ENCODE measurements at places on chromosomes 3 and 15.

GRCh38 chr3:102571006-102571405 is 136.2 kb downstream of the ZPLD1 start:
- no peak for DNase-seq

- no peak for DNase-seq
Measured at GRCh38 chr3:133869586-133869985, 26.1 kb downstream of the RAB6B start.

DNA sequence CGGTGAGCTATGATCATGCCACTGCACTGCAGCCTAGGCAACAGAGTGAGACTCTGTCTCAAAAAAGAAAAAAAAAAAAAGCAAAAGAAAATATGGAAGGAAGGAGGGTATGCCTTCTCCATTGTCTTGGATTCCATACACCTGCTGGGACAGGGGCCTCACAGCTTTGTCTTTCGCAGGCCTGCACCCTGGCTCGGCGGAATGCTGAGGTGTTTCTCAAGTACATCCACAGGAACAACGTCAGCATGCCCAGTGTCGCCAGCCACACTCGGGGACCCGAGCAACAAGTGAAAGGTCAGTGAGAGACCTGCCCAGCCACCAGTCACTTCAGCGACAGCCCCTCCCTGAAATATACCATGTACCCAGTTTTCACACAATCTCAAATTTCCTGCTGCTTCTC is 288.5 kb upstream of the UMPS start:
- DNase-seq = no peak

DNA sequence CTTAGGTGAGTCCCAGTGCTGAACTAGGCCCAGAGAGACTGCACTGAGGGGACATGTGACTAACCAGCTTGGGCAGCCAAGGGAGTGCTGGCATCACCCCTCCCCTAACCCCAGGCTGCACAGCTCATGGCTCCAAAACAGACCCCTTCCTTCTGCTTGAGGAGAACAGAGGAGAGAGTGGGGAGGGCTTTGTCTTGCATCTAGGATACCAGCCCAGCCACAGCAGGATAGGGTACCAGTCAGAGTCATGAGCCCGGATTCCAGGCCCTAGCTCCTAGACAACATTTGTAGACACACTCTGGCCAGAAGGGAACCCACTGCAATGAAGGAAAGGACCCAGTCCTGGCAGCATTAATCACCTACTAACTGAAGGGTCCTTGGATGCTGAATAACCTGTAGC is 49.9 kb upstream of the PLSCR4 start:
- no peak for DNase-seq

DNA sequence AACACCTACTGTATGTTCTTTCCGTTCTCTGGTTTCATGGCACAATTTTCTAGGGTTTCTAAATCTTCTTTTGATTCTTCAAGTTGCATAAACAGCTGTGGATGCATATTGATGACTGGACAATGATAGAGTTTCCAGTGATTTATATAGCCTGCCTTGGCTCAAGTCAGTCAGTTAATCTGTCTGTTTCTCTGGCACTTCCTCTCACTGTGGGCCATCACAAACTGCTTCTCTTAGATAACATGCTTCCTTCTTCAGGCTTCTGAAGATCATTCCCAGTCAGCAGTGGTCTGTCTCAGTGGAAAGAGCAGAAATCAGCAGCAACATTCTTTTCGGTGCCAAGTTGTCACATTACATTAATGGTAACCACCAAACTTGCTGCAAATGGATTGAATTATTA is 207.2 kb downstream of the RYR3 start:
- DNase-seq = no peak

- DNase-seq = no peak
Measured at GRCh38 chr3:15758295-15758694, 39.5 kb downstream of the ANKRD28 start.

- DNase-seq = no peak
Measured at GRCh38 chr3:154571553-154572226, 141.7 kb upstream of the GPR149 start.

- no peak for DNase-seq
Measured at GRCh38 chr3:23162934-23163333, 40.2 kb upstream of the UBE2E2 start.

DNA sequence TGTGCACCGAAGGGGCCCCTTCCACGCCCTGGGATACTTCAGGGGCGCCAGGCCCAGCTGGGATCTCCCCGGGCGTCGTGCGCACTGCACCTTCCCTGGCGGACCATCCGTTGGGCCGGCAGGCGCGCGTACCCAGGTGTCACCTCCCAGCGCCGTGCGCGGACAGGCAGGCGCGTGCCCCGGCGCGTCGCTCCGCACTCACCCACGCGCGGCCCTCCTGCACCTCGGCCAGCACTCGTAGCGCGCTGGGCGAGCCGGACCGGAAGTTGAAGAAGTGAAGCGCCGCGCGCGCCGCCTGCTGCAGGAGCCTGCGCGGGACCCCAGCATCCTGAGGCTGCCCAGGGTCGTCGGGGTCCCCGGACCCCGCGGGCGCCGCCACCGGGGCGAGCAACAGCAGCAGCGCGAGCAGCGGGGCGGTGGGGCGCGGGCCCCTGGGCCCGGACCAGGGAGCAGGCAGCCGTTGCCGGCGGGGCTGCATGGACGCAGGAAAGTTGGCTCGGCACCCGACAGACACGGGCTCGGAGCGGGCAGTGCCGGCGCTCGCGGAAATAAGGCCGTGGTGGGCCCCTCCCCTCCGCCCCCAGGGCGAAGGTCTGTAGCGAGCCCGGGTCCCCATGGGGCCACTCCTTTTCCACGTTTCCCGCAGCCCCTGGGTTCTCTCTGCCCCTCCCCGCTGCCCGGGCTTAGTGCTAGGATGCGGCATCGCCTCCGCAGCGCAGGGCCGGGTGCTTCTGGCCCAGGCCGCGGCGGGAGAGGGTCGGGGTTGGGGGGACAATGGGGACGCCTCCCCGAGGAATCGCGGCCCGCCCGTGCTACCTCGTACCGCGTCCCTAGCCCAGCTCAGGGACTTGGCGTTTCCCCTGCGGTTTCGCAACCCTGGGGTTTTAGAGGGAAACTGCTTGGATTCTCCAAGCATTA is at the start of gene RARRES1:
TSS of gene RARRES1 (minus strand) at position 520 of the 918 bp plus-strand sequence. CDS start at position 478, 42 bp downstream.
- peak; percentile 9 for DNase-seq

DNA sequence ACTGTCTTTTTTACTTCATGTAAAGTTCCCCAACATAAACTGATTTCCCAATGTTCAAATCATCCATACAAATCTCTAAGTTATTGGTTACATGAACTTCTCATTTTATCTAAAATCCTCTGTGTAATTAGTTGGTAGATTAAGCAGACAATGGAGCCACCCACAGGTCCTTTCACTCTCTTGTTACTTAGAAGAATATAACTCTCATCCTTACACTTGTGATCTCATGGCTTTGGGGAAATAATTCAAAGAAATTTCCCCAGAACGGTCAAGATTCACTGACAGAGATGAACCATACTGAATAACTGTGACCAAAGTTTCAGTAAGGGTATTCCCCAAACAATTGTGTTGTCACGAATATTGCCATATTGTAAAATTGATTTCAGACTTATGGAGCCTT is 1102.6 kb upstream of the EPHA6 start:
- DNase-seq = no peak

GRCh38 chr15:77097921-77098320 is 27.0 kb upstream of the TSPAN3 start:
- DNase-seq = no peak

- no peak for DNase-seq
Measured at GRCh38 chr3:100455841-100456550, 36.4 kb upstream of the TMEM45A start.

- DNase-seq = no peak
Measured at GRCh38 chr3:115580566-115580965, 42.7 kb upstream of the GAP43 start.

GRCh38 chr3:76300746-76301145 is 515.4 kb upstream of the ZNF717 start:
- no peak for DNase-seq

GRCh38 chr3:109070211-109070610 is 47.7 kb downstream of the MORC1 start:
- DNase-seq = no peak

DNA sequence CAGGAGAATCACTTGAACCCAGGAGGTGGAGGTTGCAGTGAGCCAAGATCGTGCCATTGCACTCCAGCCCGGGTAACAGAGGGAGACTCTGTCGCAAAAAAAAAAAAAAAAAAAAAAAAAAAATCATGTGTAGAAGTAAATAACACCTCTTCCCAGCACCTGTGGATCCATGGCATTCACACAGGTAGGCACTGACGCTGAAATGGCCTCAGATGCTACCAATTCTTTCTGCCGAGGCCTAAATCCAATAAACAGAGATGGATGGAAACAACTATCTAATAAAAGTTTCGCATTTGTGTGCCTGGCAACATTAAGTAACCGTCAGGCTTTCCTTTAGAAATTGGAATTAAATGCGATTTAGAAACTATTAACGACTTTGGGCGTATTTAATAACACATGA is 10.3 kb upstream of the LRRC2 start:
- no peak for DNase-seq

GRCh38 chr3:126306397-126306796 is 50.8 kb downstream of the KLF15 start:
- no peak for DNase-seq

- DNase-seq = no peak
Measured at GRCh38 chr3:86420990-86421739, 569.8 kb downstream of the VGLL3 start.

GRCh38 chr3:131007782-131008181 is 18.8 kb downstream of the ASTE1 start:
- DNase-seq = no peak

GRCh38 chr3:170277833-170278580 is 55.8 kb downstream of the PRKCI start:
- DNase-seq = no peak

- DNase-seq = no peak
Measured at GRCh38 chr3:20125897-20126296, 60.1 kb downstream of the SGO1 start.

- no peak for DNase-seq
Measured at GRCh38 chr3:125694761-125695294, 99.5 kb upstream of the OSBPL11 start.

DNA sequence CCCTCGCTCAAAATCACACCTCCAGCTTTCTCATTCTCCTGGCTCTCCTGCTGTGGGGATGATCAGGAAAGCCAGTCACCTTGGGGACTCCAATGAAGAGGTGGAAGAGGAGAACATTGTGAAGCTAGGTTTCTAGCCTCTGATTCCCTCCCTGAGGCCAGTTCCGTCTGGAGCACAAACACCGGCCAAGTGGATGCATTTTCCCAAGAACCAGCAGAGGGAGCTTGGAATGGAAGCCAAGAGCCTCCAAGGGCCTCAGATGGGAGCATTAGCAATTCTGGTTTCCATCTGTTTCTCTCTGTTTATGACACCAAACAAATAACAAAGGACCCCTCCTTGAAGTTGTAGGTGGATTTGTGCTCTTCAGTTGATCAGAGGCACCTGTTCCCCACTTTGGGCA is 40.6 kb upstream of the NMNAT3 start:
- no peak for DNase-seq

DNA sequence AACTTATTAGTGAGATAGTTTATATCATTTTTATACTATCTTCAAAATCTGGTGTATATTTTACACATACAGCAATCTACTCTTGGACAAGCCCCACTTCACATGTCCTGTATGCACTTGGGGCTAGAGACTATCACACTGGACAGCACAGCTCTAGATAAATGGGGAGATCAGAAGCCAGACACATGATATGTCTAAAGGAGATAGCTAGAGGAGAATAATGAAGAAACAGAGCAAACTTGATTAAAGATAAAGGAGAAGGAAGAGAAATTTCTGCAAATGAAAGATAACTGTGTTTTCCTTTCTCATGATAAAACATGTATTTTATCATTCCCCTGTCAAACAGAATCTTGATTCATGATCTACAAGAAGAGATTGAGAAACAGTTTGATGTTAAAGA is 13.0 kb downstream of the CPA3 start:
- no peak for DNase-seq

DNA sequence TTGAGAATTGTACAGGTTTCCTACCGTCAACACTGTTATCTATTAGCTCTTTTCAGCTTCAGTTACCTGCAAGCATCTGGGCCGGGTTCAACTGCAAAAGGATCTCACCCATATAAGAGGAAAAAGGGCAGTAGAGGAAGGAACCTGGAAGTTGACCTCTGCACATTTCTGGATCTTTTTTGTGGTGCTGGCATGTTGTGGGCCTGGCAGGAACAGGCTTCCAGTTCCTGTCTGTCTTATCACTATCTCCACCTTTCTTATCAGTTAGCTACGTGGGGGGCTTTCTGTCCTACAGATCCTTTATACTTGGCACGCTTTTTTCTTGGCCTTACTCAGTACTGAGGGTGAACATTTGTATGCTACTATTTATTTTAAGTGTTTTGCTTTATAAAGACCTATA is 42.2 kb upstream of the TJP1 start:
- DNase-seq = no peak

DNA sequence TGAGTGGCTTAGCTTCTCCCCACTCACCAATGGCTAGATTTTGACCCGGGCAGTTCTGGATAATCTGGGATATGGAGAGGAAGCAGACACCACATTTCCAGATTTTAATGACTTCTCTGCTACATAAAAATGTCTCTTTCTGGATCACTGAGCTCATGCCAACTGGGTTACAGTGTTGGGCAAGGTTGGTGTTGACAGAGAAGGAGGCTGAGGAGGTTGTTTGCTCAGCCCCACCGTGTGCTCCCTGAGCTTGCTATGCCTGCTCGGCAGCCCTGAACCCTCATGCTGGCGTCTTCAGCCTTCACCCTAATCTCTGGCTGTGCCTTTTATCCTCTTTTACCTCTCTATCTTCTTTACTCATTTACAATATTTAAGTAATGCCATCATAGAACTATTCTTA is 53.0 kb upstream of the KPNA4 start:
- DNase-seq = no peak

DNA sequence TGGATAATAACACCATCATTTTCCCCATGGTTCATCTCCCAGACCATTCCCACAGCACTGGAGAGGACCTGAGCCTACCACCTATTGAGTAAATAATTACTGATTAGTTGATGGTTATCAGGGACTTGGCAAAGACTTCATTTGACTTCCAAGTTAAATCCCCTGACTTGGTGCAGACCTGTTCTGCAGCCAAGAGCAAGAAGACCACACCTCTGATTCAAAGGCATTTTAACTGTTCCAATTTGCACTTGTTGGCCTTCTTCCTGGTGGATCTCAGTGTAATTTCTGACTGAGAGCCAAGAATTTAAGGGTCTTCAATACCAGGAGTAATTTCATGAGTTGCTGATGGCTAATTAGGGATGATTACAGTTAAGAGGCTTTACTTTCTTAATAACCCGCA is 24.0 kb downstream of the THSD4 start:
- DNase-seq = no peak

DNA sequence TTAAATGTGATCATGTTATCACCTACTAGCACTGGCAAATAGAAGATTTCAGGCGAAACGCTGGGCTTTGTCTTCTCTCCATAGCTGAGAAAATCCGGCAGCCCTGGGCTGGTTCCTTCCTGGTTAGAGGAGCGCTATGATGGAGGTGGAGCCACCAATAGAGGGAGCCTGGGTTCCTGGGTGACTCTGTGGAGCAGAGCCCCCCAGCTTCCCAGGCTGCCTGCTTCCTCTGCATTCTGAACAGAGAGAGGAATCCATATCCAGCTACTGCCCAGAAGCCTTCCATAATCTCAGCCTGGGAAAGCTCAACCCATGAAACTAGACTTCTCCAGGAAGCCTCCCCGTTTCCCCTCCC is 32.6 kb upstream of the IQSEC1 start:
- DNase-seq = no peak

GRCh38 chr3:8550611-8551010 is 49.0 kb downstream of the LMCD1 start:
- no peak for DNase-seq

Data from stimulated activated CD8-positive, alpha-beta memory T cell treated with anti-CD3 and anti-CD28 coated beads, Interleukin-15, amount 100 ng/mL, for 4 hours (primary cell).